Head of caudate nucleus (tissue), 42 donors: ENCODE measurements at places on chromosomes 2 and 18.
A peak's percentile ranks its signal among the peaks of the same experiment; 100 is the strongest.

DNA sequence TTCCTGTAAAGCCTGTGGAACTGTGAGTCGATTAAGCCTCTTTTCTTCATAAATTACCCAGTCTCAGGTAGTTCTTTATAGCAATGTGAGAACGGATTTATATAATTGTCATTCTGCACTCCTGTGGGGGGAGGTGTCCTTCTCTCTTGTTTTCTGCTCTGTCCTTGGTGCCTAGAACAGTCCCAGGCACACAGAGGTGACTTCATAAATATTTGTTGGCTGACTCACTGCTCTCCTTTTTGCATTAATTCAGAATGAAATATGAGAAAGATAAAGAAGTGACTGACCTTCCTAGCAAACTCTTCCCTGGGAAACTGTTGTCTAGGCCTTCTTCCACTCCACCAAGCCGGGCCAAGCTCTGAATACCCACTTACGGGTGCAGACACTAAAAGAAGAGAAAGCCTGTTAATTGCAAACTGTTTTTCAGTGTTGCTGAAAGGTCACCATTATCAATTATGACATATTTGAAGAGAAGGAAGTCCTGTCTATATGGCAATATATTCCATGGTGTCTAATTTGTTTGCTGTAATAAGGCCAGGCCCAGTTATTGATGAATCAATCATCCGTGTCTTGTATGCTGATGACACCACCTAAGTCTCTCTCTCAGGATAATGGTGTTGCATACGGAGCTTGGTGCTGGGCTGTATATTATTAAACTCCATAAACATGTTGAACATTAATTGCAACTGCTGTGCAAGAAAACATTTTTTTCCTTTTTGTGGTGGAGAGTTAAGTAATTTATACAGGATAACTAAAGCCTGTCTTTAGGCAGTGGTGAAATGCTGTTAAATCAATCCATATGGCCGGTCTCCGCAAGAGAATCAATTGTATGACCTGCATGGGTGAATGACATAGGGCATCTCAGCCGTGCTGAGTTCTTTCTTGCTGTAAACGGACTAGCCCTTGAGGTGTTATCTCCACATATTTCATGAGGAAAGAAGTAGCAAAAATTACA is 567.5 kb downstream of the SLC4A3 start:
- DNase-seq, result no peak

DNA sequence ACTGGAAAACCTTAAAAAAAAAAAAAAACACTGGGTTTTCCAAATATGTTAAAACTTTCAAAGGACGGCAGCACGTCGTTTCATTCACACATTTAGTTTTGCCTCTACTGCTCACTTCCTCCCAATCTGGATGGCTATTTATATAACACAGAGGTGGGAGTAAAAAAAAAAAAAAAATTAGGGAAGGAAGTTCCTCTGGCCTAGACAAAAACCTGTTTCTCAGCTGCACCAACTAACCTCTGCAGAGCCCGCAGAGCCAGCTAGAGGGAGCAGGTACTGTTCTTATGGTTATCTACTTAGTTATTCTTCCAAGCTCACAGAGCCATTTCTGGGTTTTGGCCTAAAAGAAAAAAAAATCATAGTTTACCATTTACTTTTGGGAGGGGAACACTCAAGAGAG is 28.1 kb downstream of the SLC1A4 start:
- DNase-seq, result peak; percentile 54

GRCh38 chr2:23311186-23311585 is 73.8 kb upstream of the KLHL29 start:
- no peak for DNase-seq

GRCh38 chr2:23803965-23804542 is 122.9 kb downstream of the ATAD2B start:
- DNase-seq, result peak; percentile 58

DNA sequence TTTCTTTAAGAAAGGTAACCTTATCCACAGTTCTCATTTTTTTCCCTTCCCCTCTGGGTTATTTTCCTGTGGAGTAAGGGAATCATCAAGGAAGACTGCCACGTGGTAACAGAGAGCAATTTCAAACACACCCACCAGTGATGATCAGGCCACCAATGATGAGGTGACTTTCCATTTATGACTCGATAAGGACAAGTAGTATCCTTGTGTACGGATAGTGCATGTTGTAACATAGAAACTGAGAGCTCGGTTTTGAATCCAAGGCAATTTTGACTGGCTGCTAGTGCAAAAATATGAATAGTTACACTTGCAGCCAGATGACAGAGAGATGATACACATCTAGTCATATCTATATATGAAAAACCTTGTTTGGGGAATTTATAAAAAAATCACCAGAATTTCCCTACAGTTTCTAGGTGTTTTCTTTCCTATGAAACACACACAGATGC is 143.6 kb upstream of the TCF4 start:
- no peak for DNase-seq

GRCh38 chr2:128639120-128639477 is 320.4 kb upstream of the HS6ST1 start:
- no peak for DNase-seq

- DNase-seq, result no peak
Observed at GRCh38 chr2:178858896-178859625, 51.8 kb upstream of the TTN start.

DNA sequence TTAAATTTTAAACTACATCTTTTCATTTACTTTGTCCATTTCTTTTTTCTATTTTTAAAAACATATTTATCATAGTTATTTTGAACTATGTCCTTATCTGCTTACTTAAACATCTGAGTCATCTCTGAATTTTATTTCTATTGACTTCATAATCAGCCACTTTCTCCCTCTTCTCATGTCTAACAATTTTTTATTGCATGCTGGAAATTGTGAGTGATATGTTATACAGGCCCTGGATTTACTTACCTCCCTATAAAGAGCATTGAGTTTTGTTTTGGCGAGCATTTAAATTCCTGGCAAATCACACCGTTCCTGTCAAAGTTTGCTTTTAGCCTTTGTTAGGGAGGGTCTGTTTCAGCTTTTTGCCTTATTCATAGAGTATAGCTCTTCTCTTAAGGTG is 39.3 kb downstream of the KCNIP3 start:
- no peak for DNase-seq

DNA sequence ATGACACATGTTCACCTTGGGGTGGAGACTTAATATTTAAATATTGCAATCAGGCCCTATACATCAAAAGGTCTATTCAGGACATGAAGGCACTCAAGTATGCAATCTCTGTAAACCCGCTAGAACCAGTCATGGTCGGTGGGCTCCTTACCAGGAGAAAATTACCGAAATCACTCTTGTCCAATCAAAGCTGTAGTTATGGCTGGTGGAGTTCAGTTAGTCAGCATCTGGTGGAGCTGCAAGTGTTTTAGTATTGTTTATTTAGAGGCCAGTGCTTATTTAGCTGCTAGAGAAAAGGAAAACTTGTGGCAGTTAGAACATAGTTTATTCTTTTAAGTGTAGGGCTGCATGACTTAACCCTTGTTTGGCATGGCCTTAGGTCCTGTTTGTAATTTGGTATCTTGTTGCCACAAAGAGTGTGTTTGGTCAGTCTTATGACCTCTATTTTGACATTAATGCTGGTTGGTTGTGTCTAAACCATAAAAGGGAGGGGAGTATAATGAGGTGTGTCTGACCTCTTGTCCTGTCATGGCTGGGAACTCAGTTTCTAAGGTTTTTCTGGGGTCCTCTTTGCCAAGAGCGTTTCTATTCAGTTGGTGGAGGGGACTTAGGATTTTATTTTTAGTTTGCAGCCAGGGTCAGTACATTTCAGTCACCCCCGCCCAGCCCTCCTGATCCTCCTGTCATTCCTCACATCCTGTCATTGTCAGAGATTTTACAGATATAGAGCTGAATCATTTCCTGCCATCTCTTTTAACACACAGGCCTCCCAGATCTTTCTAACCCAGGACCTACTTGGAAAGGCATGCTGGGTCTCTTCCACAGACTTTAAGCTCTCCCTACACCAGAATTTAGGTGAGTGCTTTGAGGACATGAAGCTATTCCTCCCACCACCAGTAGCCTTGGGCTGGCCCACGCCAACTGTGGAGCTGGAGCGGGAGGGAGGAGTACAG is 108.1 kb downstream of the XRCC5 start:
- no peak for DNase-seq

DNA sequence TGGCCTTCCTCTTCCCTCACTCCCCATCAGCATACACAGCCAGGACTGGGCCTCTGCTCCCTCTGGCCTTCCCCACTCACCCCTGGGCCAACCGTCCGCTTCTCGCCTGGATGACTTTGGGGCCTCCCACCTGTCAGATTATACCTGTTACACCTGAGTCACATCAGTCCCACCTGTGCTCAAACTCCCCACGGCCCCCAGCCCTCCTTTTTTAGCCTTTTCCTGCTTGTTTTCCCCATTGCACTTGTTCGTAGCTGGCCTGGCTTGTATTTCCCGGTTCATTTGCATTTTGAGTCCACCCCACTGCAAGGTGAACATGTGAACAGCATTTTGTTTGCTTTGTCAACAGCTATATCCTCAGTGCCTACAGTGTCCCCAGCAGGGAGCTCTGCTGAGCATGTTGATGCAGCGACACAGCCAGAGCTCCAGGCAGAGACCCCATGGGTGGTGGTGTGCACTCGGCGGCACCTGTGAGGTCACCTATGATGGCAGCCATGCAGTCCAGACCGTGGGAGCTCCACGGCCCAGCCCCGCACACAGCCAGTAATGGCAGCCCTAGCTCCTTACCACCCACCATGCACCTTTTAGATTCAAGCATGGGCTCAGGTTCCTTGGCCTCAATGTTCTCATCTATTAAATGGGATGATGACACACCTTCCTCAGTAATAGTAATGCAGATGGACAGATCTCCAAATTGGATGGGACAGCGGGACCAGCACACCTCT is 276.4 kb upstream of the HS6ST1 start:
- no peak for DNase-seq

- DNase-seq, result no peak
Observed at GRCh38 chr2:162073888-162074631, at the start of gene DPP4. DPP4 (minus strand) TSS chr2:162074215; CDS start chr2:162073981, 234 bp downstream.

GRCh38 chr2:71281950-71282349 is 49.6 kb upstream of the ZNF638 start:
- no peak for DNase-seq
